ENCODE measurements at places on chromosomes 11 and 22.

GRCh38 chr22:36238373-36239149 lies 766 bp downstream of the APOL2 start:
- no peak for DNase-seq

DNA sequence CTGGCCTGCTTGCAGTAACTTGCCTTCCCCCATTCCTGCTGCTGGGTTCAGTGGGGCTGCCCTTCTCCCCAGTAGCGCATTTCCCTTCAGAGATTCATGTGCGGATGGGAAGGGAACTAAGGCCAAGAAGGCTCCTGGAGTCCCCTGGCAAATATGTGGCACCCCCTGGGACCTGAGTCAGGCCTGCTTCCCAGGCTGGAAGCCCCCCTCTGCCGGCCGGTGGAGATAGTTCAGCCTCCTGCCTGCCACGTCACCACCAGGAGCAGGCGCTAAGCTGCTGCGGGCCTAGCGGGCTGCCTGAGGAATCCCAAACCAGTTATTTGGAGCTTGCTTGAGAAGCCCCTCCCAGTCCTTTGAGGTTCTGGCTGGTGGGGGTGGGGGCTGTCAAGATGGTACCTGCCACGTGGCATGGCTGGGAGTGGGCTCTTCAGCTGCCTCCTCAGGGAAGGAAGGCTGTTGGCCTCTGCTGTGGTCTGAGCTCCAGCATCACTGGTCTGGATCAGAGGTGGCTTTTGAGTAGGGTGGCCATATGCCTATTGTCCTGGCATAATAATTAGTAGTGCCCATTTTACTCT lies 2.0 kb downstream of the SERPINH1 start:
- DNase-seq = no peak

DNA sequence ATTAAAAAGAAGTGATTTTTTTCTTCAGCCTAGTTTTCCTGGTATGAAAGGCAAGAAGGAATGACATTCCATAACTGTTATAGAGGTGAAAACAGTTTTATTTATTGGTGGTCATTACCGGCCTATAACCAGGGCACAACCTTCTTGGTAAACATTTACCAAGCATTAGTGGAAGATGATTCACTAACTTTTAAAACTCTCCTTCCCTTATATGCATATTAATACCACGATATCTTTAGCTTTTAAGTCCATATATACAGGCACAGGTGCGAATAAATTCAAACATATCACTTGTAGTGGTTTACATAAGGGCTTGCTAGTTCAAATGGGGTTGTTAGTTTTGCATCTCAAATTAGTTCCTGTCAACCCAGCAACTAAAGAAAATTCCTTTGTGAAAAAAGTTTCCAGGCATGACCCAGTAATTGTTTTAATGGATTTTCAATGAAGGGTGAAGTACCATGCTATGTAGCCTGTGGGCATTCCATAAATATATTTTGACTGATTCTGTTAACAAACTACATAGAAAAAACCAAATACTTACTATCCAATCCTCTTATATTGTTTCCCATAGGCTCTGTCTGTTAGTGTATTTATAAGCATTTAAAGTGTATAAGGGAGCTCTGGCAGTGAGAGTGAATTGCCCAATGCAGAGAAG lies 30.6 kb upstream of the ROBO3 start:
- DNase-seq = no peak

DNA sequence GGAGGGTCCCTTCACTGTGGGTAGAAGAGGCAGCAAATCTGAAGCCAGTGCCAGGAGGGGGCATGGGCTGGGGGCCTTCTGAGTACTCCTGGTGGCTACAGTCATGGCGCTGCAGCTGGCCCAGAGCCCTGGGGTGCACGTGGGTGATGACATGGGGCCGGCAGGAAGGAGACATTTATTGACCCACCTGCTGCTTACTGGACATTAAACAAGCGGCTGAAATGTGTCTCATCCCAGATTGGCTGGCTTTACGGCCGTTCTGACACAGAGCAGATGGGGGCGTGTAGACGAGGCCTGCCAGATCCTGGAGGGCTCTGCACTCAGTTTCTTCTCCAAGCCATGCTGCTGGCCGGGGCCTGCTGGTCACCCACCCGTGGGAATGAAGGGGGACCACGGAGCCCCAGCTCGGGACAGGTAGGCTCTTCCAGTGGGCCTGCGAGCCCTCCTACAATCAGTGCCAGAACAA lies 906.9 kb downstream of the BRD1 start:
- DNase-seq = no peak

DNA sequence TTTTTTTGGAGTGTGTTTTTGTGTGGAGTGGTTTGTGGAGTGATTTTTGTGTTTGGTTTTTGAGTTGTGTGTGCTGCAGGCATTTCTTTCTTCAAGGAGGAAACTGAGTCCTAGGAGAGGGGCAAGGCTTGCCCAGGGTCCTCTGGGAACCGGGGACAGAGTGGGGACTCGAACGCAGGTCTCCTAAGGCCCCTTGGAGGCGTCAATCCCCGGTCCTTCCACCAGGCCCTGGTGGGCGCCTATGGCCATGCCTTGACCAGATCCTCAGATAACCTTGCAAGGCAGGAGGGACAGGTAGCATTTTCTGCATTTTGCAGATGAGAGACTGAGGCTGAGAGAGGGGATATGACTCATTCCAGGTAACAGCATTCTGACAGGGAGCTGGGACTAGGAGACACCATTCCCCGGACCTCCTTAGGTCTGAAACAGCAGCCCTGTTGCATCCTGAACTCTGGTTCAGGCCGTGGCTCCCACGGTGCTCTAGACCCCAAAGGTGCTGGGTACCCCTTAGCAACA lies 39.1 kb downstream of the MYO7A start:
- DNase-seq = no peak

DNA sequence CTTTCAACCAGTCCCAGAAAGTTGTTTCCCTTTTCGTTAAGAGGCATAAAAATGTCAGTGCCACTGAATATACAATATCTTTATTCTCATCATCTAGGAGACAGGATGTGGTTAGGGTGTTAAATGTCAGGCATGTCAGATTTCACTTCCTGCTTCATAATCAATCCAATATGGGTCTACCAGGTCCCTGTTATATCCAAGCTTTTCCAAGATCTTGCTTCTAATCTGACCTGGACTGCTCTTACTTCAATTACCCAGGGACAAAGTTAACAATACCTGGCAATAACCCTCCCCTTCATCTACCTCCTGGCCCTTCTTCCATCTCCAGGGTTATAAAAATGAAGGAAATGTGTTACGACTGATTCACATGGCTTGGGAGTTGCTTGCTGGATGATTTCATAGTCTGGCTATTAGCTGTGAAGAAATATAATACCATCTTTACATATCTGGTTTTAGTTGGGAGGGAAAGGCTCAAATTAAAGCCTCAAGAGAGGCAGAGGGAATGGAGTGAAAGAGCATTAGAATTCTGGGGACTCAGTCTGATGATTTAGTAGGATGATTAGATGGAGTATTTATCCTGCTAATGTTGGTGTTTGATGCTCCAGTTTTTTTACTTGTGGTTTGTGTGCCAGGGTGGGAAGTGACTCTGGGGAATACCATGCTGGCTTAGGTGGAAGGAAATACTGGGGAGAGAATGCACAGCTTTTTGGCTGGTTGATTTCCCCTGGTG lies 534.3 kb downstream of the ETS1 start:
- DNase-seq = peak; percentile 21
